Esophagus mucosa (tissue), 1 donor: ENCODE measurements at places on chromosomes 4 and X. TPM values are rescaled to one million over a fixed set of nuclear protein-coding genes. Genes with fewer than 3 reads are reported as not detected.

DNA sequence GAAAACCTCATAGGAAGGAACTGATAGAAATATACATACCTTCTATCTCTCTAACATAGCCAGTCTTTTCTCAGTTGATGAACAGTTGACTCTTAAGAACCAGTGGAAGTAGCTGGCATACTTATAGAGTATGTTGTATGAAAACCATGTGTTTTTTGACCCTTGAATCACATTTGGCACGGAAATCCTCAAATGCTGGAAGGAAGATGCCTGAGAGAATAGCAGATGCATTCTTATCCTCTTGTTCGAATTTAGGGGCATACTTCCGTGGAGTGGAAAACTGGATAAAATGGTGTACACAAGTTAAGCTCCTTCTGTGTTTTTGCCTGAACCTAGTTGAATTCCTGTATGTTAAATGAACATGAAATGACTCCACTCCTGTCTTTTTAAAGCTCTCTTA lies 145.5 kb downstream of the PCDH7 start:
- ATAC-seq = no peak

DNA sequence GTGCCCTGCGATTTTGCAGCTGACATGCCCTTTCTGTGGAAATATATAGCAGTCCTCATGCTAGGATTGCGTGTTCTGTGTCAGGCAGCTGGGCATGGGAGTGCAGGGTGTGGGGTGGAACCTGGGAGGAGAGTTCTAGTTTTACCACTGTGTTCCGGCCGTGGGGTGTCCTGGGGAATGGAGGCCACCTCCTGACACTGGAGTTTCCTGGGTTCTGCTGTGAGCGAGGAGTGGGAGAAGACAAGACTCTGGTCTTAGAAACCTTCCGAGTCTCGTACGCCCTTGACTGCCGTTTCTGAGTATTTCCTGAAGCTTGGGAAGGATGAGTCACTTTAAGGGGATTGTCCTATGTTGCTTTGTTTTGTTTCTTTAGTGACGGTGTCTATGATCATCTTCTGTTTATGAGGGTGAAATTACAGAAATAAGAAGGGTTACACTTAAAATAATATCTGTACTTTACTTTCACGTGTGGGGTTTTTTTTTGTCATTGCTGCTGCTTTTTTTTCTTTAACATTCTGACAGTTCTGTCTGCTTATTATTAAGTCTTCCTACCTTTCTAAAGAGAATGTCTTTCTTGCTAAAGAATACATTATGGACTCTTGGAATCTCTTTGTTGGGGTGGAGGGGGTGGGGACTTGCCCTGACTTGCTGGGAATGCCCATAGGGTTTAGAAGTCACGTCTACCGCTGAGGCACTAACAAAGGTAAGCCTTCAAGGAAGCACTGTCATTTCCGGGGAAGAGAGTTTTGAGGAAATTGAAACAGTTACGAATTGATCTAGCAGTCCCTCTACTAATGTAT lies 19.1 kb downstream of the CD99 start:
- ATAC-seq = peak; percentile 67

DNA sequence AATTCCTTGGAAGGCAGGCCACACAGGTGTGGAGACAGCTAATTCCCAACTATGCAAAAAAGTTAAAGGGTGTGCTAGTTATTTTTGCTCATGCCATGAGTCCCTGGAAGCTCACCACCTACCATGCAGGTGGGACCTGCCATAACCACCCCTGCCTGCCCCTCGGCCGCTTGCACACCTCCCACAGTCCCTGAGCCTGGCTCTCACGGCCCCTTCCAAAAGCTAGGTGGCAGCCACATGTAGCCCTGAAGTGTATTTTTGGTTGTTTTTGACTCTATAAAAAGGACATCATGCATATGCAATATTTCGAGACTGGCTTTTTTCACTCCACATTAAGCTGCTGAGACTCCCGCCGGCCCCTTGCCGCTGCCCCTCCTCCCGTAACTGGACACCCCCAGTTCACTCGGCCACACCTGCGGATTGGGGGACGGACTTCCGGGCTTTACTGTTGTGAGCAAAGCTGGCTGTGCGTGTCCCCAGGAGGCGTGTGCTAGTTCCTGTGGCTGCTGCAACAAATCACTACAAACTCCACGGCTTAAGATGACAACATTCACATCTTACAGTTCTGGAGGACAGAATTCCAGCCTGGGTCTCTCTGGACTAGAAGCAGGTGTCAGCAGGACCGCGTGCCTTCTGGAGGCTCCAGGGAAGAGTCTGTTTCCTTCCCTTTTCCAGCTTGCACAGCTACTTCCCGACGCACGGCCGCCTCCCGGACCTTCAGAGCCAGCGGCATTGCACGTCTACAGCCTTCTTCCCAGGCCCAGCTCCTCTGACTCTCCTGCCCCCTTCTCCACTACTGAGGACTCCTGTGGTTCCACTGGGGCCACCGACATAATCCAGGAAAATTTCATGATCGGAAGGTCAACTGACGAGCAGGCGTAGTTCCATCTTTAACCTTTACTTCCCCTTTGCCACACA lies 24.8 kb downstream of the ZFYVE28 start:
- no peak for ATAC-seq

GRCh38 chrX:132948648-132949260 lies 9.7 kb downstream of the HS6ST2 start:
- no peak for ATAC-seq

CCKAR gene
- total RNA-seq = not detected

DCHS2 gene
- total RNA-seq = 0.48 TPM
